ENCODE measurements at places on chromosomes 1 and 21.

DNA sequence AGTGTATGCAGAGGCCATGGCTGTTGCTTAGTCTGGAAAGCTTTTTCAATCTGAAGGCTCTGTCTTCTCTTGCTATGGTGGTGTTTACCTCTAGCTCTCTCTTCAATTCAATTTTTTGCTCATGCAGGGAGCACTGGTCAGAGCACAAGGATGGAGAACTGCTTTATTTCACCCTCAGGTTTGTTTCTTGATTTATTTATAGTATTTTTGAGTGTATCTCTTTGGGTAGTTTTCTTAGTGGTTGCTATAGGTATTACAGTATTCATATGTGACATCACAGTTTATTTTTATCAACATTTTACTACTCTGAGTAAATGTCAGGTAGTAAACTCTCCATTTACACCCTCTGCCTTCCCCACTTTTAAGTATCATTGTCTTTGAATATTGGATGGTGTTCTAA lies 147.9 kb downstream of the RASAL2 start:
- DNase-seq: no peak

- no peak for DNase-seq
Measured at GRCh38 chr1:58065520-58065919, 481.0 kb downstream of the OMA1 start.

GRCh38 chr1:203177470-203178039 lies 1.9 kb upstream of the MYBPH start:
- DNase-seq: no peak

DNA sequence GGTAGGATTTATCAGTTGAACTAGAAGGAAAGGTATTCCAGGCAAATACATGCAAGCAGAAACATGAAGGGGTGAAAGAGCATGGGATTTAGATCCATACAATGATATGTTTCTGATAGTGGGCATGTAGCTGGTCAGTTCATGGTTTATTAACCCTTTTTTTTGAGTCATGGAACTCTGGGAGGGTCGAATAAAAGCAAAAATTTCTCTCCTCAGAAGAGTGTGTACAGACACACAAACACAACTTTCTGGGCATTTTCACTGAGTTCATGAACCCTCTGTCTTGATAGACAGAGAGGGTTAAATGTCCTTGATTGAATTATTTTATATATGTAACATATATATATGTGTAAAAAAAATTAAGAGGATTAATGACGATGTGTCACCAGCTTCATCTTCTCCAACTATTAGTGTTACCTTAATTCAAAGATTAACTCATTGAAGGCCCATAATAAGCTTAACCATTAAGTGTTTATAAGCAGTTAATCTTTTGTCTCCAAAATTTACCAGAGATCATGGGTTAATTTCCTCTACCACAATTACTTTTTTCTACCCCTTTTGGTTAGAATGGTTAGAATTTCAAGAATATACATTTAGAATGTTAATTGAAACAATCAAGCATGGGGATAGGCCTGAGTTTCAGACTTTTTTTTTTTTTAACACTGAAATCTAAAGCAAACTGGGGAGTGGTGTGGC lies 4.6 kb downstream of the JUN start:
- no peak for DNase-seq

DNA sequence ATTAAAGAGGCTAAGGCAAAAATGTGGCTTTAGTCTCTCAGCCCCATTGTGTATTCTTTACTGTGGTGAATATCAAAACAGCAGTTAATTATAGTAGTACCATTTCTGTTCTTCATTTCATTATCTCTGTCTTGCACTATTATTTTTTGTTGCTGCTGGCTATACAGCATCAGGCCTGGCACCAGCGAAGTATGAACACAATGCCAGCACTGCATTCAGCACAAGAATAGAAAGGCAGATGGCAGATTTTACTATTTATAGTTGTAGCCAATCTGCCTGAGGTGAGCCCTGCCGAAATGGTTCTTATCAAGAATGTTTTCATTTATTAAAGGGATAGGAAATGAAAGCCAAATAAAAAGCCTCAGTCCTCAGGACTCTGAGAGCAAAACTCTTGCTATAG lies 72.1 kb downstream of the GPR52 start:
- DNase-seq: no peak

- DNase-seq: no peak
Measured at GRCh38 chr21:29649406-29649814, 290.4 kb downstream of the GRIK1 start.

GRCh38 chr1:101124405-101124804 lies 98.8 kb upstream of the DPH5 start:
- DNase-seq: no peak

- no peak for DNase-seq
Measured at GRCh38 chr1:30735668-30736498, 12.5 kb upstream of the MATN1 start.

GRCh38 chr1:226135709-226136108 lies 50.8 kb downstream of the ACBD3 start:
- DNase-seq: no peak

DNA sequence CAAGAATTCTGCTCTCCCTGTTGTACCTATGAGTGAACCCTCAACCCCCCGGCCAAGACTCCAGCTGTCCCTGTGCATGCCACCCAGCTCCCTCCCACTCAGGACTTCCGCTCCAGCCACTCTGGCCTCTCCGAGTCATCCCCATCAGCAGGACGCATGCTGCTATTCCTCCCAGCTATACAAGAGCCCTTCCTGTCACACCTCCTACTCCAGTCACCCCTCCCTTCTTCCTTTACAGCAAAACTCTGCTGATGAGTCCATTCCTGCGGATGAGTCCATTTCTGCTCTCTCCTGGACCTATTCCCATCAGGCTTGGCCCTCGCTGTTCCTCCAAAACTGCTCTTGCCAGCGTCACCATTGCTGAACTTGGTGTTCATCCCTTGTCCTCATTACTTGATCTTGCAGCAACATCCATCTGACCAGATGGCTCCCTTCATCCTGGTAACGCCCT lies 42.2 kb downstream of the H3-3A start:
- no peak for DNase-seq

GRCh38 chr1:51541313-51542050 lies 22.4 kb upstream of the EPS15 start:
- DNase-seq: no peak

- no peak for DNase-seq
Measured at GRCh38 chr1:235735621-235736020, 86.0 kb upstream of the GNG4 start.

DNA sequence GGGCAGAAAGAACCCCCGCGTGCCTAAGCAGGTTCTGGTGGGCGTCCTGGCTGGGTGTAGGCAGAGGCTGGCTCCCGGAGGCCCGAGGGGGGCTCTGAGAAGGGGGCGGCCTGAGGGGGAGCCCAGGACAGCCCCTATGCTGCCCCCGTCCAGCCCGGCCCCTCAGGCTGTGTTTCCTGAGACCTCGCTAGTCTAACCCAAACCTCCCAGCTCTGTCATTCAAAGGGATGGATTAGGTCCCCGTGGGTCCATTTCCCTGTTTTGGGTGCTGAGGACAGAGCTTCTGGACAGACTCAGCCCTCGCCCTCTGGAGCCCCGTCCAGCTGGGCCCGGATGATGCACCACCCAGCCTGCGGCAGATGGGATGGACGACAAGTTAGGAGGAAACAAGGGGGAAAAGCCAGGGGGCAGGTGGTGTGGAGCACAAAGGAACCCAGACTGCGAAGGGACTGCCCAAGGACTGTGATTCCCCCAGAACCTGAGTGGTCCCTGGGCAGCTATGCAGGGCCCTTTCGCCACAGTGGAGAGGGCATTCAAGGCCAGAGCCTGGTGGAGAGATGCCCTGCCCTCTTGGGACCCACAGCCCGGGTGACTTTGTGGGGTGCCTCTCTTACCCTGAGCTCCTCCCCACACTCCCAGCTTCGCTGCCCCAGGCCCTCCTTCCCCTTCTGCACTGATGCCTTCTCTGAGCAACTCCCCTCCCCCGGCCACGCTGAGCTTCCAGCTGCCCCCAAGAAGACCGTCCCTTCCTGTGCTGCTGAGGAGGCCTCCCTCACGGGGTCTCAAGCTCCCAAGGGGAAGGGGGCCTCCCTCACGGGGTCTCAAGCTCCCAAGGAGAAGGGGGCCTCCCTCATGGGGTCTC lies 2.8 kb downstream of the HES4 start:
- DNase-seq: no peak

DNA sequence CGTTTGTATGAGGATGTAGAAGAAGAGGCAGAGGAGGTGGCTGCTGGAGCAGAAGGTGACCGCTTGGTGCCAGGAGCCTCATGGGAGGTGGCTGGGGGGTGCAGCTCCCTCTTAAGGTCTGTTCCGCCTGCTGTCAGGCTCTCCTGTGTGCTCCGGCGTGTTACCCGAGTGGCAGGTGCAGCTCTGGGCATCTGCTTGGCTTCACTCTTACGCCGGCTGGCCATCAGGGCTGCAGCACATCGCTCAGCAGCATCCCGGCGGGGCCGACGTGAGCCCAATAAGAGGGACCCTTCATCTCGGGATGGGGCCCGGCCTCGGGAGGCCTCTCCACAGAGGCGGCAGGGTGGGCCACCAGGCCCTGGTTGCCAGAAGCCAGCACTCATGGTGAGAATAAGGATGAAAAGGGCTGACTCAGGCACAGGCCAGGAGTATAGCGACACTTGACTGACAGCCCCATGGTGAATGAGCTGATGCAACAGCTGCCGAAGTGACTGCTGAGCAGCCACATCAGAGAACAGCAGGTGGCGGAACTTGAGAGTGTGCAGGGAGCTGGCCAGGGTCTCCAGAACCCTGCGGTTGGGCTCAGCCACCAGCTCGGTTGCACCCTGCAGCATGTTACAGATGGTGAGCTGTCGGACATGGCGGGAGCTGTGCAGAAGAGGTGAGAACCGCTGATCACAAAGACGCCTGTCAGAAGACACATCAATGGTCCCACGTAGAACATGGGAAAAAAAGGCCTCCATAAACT lies 17.5 kb downstream of the LRRC41 start:
- no peak for DNase-seq

DNA sequence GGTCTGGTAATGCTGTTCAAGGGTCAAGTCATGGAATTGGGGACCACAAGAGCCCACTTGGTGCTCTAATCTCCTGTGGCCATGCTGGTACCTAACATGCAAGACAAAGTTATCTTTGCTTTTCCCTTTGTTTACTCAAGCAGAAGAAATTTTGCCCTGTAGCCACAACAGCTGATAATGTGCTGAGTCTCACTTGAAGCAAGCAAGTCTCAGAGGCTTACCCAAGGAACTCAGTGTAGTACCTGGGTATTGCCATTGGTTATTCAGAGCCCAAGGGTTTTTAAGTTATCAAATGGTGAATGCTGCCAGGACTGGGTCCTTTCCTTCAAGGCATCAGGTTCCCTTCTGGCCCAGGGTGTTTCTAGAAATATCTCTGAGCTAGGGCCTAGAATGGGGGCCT lies 198.9 kb upstream of the RNPC3 start:
- no peak for DNase-seq
